ENCODE measurements at places on chromosomes 5 and 9. TPM values are rescaled to one million over a fixed set of nuclear protein-coding genes. Genes with fewer than 3 reads are reported as not detected.

Gene DAPK1
- total RNA-seq, result 58.5 TPM

Gene CDC25C
- total RNA-seq, result 38.7 TPM

- no peak for DNase-seq
These were observed 131.8 kb upstream of the RGMB start for GRCh38 chr5:98641671-98642070.

DNA sequence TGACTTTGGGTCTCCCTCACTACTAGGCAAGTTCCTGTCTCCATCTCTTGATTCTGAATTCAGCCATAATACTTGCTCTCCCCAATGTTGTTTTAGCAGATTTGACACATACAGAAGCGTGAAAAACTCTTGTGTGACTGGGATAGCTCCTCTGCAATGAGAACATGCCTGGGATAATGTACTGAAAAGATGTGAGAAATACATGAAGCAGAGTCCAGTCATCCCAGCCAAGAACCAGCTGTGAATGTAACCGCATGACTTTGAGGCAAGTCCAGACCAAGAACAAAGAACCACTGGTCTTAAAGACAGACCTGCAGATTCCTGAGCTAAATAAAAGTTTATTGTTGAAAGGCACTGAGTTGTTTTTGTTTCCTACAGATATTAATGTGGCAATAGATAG is 135.0 kb downstream of the NMUR2 start:
- DNase-seq, result no peak

DNA sequence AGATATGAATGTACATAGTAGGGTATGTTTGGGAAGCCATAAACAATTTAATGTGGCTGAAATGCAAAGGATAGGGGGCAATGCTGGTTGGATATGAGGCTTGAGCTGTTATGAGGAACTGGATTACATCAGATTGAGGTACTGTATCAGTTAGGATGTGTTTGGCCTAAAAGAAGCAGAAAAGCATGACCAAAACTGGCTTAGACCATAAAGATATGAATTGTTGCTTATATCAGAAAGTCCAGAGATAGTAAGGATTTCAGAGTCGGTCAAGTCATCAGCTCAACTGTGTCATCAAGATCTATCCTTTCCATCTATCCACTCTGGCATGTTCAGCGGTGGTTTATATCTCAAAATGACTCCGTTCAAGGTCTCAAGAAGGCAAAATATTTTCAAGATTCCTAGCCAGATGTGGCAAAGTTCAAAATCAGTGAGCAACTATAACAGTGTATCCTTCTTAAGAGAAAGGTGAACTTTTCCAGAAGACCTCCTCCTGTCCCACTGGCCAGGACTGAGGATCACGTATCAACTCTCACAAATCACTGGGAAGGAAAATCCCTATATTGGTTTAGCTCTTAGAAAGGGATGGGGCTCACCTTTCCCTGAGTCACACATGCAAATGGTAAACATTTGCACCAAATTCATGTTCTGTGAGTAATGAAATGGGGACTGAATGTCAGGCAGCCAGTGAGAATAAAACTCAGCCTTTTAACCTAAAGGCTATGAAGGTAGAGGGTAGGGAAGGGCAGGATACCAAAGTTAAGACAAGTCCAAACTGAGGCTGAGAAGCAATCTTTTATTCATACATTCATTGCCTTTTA is 257.8 kb downstream of the TRIM32 start:
- DNase-seq, result no peak

DNA sequence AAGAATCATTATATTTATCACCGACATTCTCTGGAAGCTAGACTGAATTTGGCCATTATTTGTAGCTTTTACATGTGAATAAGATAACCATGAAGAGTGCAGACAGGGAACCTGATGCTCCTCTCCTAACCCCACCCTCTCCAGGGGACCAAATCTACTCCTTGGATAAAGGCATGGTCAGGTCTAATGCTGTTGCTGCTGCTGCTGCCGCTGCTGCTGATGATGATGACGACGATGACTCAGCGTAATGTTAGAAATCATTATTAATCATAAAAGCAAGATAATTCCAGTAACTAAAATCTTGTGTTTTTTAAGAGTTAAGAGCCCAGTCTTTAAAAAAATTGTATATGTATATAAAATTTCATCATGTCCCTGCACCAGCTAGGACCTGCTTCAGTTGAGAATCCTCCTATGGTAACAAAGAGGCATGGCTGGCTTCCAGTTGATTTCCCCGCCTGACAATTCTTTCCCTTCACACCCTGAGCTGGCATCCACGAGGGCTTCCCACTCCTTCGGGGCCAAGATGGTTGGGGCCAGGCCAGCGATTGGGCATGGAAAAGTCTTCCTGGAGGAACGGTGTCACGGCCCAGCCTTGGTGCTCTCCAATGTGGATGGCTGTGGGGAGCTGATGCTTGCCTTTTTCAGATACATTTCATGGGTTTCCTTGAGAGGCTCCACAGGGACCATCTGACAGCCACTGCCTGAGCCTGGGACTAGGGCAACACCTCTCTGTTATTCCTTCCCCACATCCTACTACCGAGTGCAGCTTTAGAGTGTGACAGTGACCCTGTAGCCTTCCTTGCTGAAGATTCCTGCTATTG is 400.0 kb downstream of the CTNND2 start:
- DNase-seq, result no peak
